CD4-positive, alpha-beta memory T cell (primary cell): ENCODE measurements at places on chromosomes 5 and 9. TPM values are rescaled to one million over a fixed set of nuclear protein-coding genes. Genes with fewer than 3 reads are reported as not detected.

DNA sequence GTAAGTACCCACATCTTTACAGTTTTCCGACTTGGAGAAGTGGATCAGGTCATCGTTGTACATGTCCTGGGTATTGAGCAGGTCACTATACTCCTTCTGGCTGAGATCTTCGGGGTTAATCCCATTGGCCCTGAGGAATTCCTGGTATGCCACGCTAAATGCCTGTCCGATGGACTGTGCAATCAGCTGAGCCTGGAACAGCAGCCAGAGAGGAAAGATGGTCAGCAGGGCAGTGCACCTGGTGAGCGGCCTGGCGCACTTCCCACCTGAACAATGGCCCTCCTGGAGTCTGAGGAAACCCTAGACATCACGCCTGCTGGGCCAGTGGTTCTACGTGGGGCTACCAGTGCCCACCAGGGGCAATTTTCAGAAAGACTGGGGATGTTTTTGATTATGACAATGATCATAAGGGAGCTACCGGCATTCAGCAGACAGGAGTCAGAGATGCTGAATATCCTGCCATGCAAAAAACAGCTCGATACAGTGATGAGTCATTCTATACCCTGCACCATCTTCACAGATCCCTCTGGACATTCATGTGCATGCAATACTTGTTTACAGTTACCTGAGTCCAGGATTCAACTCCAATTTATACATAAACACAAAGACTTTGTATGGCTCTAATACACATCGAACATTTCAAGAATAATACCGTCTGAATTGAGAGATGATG is 127.2 kb downstream of the ENTREP1 start:
- peaks cover 3% of the 10 kb centered on the region for H3K4me1 ChIP-seq
- H3K27ac ChIP-seq: no peak overlapping the region
- no peak overlapping the region for H3K4me3 ChIP-seq
- no peaks in the 10 kb centered on the region for H3K36me3 ChIP-seq
- H3K27me3 ChIP-seq: no peaks in the 10 kb centered on the region
- DNase-seq: no peak

DNA sequence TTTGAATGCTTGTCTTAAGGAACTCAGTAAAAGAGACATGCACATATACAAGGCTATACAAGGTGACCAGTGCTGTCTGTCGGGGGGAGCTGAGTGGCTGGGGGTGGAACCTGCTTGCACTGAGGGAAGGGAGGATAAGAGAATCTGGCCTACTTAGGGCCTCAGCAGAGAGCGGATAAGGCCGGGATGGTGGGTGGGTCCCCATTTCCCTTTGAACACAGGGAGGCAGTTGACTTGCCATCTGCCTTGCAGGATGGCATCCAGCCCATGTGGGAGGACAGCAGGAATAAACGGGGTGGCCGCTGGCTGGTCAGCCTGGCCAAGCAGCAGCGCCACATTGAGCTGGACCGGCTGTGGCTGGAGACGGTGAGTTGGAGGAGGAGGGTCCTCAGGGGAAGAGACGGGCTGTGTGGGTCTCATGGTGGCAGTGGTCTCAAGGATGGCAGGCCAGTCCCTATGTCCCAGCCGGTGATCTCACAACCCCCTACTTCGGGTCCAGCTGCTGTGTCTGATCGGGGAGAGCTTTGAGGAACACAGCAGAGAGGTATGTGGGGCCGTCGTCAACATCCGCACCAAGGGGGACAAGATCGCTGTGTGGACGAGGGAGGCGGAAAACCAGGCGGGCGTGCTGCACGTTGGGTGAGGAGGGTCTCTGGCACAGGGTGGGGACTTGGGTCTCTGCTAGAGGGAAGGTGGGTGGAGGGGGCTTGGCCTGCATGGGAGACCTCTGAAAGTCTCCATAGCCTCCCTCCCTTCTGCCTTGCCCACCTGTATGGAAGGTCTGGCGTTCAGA is 2.2 kb upstream of the TSPAN17 start:
- peaks cover 35% of the 10 kb centered on the region for H3K4me1 ChIP-seq
- DNase-seq: no peak
- no peak overlapping the region for H3K4me3 ChIP-seq
- H3K36me3 ChIP-seq: no peaks in the 10 kb centered on the region
- H3K27me3 ChIP-seq: no peaks in the 10 kb centered on the region

- no peak overlapping the region for H3K27ac ChIP-seq
- DNase-seq: no peak
- no peaks in the 10 kb centered on the region for H3K27me3 ChIP-seq
- H3K4me1 ChIP-seq: no peaks in the 10 kb centered on the region
Observed at GRCh38 chr5:33363537-33363936, 77.2 kb upstream of the TARS1 start.

GRCh38 chr5:178866946-178867345 is 7.2 kb downstream of the ZNF354B start:
- DNase-seq: no peak
- H3K27me3 ChIP-seq: no peaks in the 10 kb centered on the region
- no peak overlapping the region for H3K4me3 ChIP-seq
- H3K4me1 ChIP-seq: peaks cover 7% of the 10 kb centered on the region
- H3K27ac ChIP-seq: no peak overlapping the region

DNA sequence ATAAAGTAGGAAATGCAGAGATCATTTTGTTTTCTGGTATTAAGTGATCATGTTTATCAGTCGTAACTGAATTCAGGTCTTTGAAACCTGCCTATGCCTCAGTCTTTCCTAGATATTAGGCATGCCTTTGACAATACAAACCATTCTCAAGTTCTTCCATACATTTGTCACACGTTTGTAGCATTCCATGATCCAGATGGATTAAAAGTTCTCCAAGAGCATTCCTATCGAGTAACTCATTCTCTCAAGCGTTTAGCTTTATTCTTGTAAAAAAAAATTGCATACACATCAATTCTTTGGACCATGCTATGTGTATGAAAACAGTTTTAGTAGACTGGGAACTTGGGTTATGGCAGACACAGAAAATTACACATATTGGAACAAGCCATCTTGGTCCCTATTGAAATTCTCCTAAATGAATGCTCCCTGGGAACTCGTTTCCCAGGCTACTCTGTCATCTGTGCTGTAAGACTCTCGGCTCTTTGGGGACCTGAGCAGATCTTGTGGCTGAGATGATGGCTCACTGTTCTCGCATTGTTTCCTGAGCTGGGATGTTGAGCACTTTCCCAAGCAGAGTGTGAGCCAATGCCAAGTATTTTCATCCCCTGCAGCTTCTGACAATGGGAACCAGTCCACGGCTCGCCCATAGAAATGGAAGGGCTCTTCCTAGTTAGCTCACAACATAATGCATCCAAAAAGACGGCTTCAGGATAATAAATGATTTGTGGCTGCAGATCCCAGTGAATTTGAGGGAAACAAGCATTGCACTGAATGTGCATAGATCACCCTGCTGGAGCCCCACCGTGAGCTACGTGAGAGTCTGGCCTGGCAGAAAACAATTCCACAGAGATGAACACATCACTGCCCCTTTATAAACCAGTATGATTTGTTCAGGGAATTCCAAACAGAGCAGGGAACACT is 230.2 kb downstream of the IRX1 start:
- no peak overlapping the region for H3K4me3 ChIP-seq
- no peak overlapping the region for H3K27ac ChIP-seq
- H3K27me3 ChIP-seq: no peaks in the 10 kb centered on the region
- no peaks in the 10 kb centered on the region for H3K36me3 ChIP-seq
- no peaks in the 10 kb centered on the region for H3K4me1 ChIP-seq

DNA sequence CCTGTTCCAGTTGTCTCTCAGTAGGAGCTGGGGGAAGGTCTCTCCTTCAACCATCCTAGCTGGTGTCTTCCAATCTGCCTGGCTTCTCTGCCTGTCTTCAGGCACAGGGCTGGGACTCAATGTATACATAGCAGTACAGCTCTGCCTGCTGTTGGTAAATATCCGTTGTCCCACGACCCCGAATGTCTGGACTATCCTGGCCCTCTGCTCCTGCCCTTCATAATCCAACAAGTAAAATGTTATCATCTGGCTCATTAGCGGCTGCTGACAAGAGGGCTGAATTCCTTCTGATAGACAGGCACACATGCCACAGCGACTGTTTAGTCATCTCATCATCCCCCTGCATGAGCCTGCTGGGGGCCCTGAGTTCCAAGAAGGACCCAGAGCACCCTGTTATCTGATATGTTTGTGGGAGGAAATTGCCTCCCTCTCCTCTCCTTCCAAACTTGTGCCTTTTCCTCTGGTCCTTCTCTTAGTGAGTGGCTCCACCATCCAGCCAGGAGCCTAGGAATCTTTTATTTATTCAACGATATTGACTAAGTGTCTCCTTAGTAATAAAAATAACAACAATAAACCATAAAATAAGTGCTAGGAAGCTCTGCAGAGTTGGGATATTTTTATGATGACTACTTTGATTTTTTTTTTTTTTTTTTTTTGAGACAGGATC is 29.5 kb upstream of the TGFBR1 start:
- no peak overlapping the region for H3K4me3 ChIP-seq
- DNase-seq: no peak
- peaks cover 36% of the 10 kb centered on the region for H3K4me1 ChIP-seq
- H3K27ac ChIP-seq: no peak overlapping the region
- no peaks in the 10 kb centered on the region for H3K27me3 ChIP-seq

GRCh38 chr9:131116281-131117120 is 8.9 kb upstream of the NUP214 start:
- no peak for DNase-seq
- peaks cover 8% of the 10 kb centered on the region for H3K27me3 ChIP-seq
- H3K27ac ChIP-seq: no peak overlapping the region
- H3K4me3 ChIP-seq: no peak overlapping the region
- no peaks in the 10 kb centered on the region for H3K4me1 ChIP-seq
- no peaks in the 10 kb centered on the region for H3K36me3 ChIP-seq

Gene GRHPR
- 57.2 TPM for total RNA-seq

Gene FOXD4L6
- total RNA-seq: not detected
